ENCODE measurements at places on chromosomes 5 and 9. TPM values are rescaled to one million over a fixed set of nuclear protein-coding genes. Genes with fewer than 3 reads are reported as not detected.

The PCDHA7 gene
- 0.08 TPM for total RNA-seq

The HDHD3 gene
- 21.0 TPM for total RNA-seq

The RNF224 gene
- total RNA-seq = 0.24 TPM

The ZDHHC11B gene
- total RNA-seq = 1.3 TPM

The ECM2 gene
- total RNA-seq = 0.10 TPM

The CCDC152 gene
- not detected for total RNA-seq

The HK3 gene
- not detected for total RNA-seq

The POU5F2 gene
- not detected for total RNA-seq

The TXNDC8 gene
- not detected for total RNA-seq

The KIF3A gene
- 8.3 TPM for total RNA-seq

The TRAF2 gene
- total RNA-seq = 68.7 TPM

The KCNV2 gene
- not detected for total RNA-seq

The GMCL2 gene
- not detected for total RNA-seq

The TMEM174 gene
- total RNA-seq = not detected

The GZMA gene
- not detected for total RNA-seq

The DBH gene
- total RNA-seq = not detected

The CCDC192 gene
- total RNA-seq = not detected

The IFNA13 gene
- not detected for total RNA-seq

The TMOD1 gene
- total RNA-seq = 3.7 TPM

The DIPK1B gene
- total RNA-seq = 10.1 TPM

The PFN3 gene
- not detected for total RNA-seq

The LRRC19 gene
- total RNA-seq = not detected

The ADAMTS12 gene
- total RNA-seq = 8.6 TPM

The IRF1 gene
- total RNA-seq = 37.6 TPM
